Calu3 (cell line): ENCODE measurements at places on chromosomes 6 and 20.

- no peak for DNase-seq
Observed at GRCh38 chr20:63286781-63287696, 5.9 kb upstream of the COL20A1 start.

DNA sequence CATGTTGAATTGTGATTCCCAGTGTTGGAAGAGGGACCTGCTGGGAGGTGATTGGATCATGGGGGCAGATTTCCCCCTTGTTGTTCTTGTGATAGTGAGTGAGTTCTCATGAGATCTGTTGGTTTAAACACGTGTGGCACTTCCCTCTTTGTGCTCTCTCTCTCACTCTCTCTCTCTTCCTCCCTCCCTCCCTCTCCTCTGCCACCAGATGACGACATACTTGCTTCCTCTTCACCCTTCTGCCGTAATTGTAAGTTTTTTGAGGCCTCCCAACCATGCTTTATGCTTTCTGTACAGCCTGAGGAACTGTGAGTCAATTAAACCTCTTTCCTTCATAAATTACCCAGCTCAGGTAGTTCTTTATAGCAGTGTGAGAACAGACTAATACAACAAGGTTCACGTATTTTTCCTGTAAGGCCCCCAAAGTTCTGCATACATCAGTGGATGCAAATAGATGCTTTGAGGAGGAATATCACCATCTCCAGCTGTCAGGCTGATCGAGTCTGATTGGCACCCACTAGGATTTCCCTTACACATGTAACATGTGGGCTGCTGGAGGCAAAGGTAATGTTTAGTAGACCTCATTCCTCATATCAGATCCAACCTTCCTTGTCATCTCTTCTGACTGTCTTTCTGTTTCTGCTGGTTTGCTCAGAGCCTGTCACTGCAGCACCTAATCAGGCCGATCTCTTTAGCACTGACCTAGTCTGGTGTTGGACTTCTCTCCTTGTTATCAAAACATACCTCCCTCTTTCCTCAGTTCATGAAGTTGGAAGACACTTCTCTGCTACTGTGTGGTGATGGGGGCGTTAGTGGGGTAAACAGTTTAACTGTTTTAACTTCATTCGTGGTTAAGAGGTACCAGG, 54.3 kb upstream of the BACH2 start:
- no peak for DNase-seq

- no peak for DNase-seq
Observed at GRCh38 chr6:36699348-36699747, 1.7 kb downstream of the RAB44 start.

GRCh38 chr6:6320901-6321300, 439 bp upstream of the F13A1 start:
- DNase-seq: no peak
